GM23338 (cell line): ENCODE measurements at places on chromosomes 7 and 10. TPM values are rescaled to one million over a fixed set of nuclear protein-coding genes. Genes with fewer than 3 reads are reported as not detected.
A peak's percentile ranks its signal among the peaks of the same experiment; 100 is the strongest.

DNA sequence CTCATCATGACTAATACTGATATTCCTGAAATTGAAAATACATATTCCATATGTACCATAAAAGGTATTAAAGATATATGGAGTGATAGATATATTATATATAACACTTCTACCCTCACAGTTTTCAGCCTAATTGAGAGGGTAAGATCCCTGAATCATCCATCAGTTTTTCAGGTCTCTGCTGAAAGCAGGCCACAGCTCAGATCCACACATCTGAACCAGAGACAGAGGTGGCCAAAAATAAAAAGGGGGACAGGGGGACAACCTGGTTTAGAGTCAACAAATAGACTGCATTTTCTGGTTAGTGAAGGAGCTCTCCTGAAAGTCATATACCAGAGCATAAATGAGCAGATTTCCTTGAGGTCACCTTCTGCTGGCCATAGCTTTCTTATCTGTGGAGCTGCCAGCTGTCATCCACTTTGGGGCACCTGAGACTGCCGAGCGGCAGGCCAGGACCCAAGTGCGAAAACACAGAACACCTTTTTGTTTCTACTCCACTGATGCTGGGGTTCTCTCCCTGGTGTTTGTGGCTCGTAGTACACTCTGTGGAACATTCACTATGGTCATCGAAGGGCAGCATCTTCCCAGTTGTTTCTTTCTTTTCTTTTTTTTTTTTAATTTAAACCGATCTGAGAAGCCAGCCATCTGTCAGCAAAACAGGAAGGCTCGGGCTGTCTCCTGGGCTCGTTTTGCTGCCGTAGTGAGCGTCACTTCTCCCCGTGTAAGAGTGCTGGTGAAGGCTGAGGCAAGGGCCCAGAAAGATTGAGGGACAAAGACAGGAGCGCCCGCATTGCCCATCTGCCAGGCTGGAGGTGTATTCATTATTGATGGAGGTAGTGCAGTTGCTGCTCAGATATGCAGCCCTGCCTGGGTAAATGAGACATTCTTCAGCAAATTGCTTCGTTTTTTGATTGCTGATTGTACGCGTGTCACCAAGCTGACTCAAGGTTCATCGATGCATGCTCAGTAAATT, 13.5 kb downstream of the IKZF1 start:
- no peak for DNase-seq
- H3K4me3 ChIP-seq: no peak overlapping the region
- no peak overlapping the region for H3K27ac ChIP-seq
- H3K27me3 ChIP-seq: no peaks in the 10 kb centered on the region
- no peaks in the 10 kb centered on the region for H3K36me3 ChIP-seq

GRCh38 chr7:80843018-80843677, 75.7 kb downstream of the SEMA3C start:
- H3K27me3 ChIP-seq: no peaks in the 10 kb centered on the region
- no peaks in the 10 kb centered on the region for H3K36me3 ChIP-seq
- no peak overlapping the region for H3K27ac ChIP-seq
- no peak for DNase-seq

DNA sequence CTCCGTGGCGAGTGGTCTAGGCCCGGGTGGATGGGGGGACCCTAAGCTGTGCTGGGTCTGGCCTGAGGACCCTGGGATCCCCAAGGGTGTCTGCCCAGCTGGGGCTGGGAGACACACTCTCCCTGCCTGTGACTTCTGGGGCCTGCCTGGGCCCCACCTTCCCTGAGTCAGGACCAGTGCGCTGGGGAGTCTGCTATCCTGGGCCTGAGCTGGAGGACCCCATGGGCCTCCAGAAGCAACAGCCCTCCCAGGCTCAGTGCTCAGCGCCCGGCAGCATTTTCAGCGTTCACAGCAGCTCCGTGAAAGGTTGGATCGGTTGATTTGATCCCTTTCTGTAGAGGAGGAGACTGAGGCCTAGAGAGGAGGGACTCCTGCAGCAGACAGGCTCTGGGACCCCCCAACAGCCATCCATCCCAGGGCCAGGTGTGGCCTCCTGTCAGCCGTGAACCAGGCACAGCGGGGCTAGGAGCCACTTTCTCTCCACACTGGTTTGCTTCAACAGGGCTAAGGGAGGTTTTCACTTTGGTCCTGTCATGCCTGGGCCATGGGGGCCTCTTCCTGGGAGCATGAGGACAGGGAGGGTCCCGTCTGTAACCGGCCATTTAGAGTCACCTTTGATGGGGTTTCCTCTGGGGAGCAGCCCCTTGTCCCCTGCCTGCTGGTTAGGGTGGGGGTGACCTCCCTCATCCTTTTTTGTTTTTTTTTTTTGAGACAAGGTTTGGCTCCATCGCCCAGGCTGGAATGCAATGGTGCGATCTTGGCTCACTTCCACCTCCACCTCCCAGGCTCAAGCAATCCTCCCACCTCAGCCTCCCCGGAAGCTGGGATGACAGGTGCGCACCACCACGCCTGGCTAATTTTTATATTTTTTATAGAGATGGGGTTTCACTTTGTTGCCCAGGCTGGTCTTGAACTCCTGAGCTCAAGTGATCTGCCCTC, 12.4 kb downstream of the FOXL3 start:
- no peak for DNase-seq
- no peak overlapping the region for H3K27ac ChIP-seq
- no peak overlapping the region for H3K4me3 ChIP-seq
- H3K36me3 ChIP-seq: no peaks in the 10 kb centered on the region
- no peaks in the 10 kb centered on the region for H3K27me3 ChIP-seq

- DNase-seq: no peak
- H3K4me1 ChIP-seq: peaks cover 10% of the 10 kb centered on the region; the same call in 1 of the 2 replicates
- no peaks in the 10 kb centered on the region for H3K36me3 ChIP-seq
- no peak overlapping the region for H3K27ac ChIP-seq
These were observed 77.1 kb upstream of the SCIN start for GRCh38 chr7:12493407-12493806.

- no peak for DNase-seq
- peaks cover 5% of the 10 kb centered on the region; the same call in 1 of the 2 replicates for H3K4me1 ChIP-seq
- no peaks in the 10 kb centered on the region for H3K27me3 ChIP-seq
- no peak overlapping the region for H3K27ac ChIP-seq
- H3K4me3 ChIP-seq: no peak overlapping the region
- H3K36me3 ChIP-seq: peaks cover 6% of the 10 kb centered on the region; the same call in 1 of the 2 replicates
These were observed 161.7 kb downstream of the AKR1D1 start for GRCh38 chr7:138237995-138238394.

DNA sequence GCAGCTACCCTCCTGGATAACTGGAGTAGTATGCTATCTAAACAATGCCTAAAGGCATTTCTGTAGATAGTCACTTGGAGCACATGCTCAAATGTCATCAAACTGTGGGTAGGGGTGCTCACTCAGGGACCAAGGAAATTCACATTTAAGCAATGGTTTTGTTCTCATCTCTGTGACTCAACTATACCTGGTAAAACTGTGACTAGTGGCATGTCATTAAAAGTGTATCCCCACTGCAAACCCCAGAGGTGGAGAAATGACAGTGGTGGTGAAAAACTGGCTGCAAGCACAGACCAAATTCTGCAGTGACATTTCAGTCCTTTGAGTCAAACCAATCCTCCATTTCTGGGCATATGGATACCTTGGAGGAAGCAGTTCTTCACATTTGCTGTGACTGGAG, 134.2 kb upstream of the EFCAB10 start:
- DNase-seq: no peak
- no peak overlapping the region for H3K4me3 ChIP-seq
- H3K27me3 ChIP-seq: no peaks in the 10 kb centered on the region
- H3K27ac ChIP-seq: no peak overlapping the region
- H3K4me1 ChIP-seq: peaks cover 19% of the 10 kb centered on the region

DNA sequence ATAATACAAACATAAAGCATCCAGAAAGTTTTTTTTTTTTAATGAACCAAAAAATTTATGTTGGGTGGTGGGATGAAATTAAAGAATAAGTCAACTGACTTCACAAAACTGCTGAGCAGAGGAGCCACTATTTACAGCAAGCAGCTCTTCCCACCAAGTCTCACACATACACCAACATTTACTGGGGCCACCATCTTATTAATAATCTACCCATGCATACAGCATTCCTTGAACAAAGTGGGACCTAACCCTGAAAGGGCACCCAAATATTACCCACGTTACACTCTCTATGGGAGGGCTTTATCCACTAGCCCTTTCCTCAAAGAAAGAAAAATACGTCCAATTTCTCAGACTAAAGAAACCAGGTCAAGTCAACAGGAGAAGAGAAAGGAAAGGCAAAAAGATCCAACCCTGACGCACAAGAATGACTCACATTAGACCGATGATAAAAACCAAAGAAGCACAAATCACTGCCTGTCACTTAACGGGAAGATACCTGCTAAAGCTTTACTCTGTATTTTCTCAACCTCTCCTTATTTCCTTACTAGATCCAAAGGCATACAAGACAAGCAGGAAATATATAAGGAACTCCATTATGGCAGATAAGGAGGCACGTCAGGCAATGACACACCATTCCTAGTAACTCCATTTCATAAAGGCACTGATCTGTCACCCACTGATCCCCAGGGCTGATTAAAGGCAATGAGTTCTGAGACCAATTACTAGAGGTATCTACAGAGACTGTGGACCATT, 141.8 kb upstream of the ASAH2 start:
- H3K4me1 ChIP-seq: peaks cover 13% of the 10 kb centered on the region
- no peak overlapping the region for H3K4me3 ChIP-seq
- no peak overlapping the region for H3K27ac ChIP-seq
- DNase-seq: no peak
- H3K36me3 ChIP-seq: no peaks in the 10 kb centered on the region
- H3K27me3 ChIP-seq: no peaks in the 10 kb centered on the region

- peak overlapping the region; percentile 88 for H3K4me3 ChIP-seq
- peak; percentile 94 for DNase-seq
- H3K27ac ChIP-seq: 0 out of 2 replicates have a peak overlapping the region, but pooled peaks have one; percentile 19
- no peaks in the 10 kb centered on the region; the same call in 1 of the 2 replicates for H3K36me3 ChIP-seq
- no peaks in the 10 kb centered on the region for H3K27me3 ChIP-seq
These were observed 64.0 kb downstream of the RASGEF1A start for GRCh38 chr10:43202657-43203447.

GRCh38 chr10:84269773-84270172, 24.9 kb downstream of the RGR start:
- DNase-seq: no peak
- no peak overlapping the region for H3K27ac ChIP-seq
- no peak overlapping the region for H3K4me3 ChIP-seq
- H3K27me3 ChIP-seq: no peaks in the 10 kb centered on the region

DNA sequence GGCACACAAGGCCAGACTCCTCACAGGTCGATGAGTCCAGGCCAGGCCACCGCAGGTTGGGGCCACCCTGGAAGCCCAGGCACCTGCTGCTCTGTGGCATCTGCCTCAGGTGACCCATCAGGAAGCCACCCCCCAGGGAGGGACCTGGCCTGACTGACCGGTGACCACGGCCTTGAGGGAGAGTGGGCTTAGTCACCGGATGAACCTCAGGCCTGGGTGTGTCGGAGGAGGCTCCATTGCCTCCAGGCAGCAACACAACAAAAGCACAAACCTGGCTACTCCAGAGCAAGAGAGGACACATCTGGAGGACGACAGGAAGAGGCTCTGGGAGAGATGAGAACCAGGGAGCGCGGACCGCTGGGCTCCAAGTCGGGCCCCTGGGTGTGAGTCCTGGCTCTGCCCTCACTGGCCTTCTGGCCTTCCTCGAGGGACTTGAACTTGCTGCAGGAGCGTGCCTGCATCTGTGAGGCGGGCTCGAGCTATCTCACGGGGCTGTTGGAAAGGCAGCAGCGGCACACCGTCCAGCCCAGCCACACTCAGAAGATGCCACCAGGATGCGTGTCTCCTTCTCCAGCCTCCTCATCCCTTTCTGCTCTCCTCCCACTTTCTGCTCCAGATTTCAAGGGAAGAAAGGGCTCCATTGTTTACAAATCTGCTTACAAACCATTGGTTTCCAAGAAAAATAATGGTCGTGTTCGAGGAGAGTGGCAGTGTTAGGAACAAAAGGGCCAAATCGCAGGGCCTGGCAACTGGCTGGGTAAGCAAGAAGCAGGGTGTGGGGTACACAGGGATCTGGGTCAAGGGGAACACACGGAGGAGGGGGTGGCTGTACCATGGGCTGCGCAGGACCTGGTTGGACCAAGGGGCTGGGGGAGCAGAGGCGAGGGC, 152.9 kb downstream of the ADAM12 start:
- no peaks in the 10 kb centered on the region for H3K27me3 ChIP-seq
- DNase-seq: no peak
- no peak overlapping the region for H3K27ac ChIP-seq
- no peaks in the 10 kb centered on the region for H3K4me1 ChIP-seq
- H3K4me3 ChIP-seq: no peak overlapping the region

DNA sequence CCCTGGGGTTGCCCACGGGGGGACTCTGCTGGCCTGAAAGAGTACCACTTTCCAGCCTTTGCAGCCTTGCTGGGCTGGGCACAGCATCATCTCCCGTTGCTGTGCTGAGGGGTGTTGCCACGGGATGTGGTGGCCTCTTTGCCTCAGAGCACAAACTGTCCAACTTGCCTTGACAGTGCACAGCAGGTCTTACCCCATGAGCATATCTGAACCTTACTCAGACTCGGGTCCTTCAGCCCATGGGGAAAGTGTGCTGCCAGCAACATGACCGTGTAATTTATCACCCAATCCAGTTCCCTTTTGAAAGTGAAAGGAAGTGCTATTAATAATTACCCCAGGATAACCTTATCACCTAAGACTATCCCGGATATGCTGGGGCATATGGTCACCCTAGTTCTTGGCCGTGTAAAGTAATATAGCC, 46.8 kb downstream of the TBXAS1 start:
- H3K4me1 ChIP-seq: no peaks in the 10 kb centered on the region
- no peaks in the 10 kb centered on the region for H3K36me3 ChIP-seq
- no peak overlapping the region for H3K27ac ChIP-seq
- H3K4me3 ChIP-seq: no peak overlapping the region

GRCh38 chr10:110864662-110865140, 7.0 kb upstream of the PDCD4 start:
- H3K36me3 ChIP-seq: no peaks in the 10 kb centered on the region
- no peak overlapping the region for H3K4me3 ChIP-seq
- DNase-seq: no peak
- H3K4me1 ChIP-seq: no peaks in the 10 kb centered on the region

GRCh38 chr7:66258409-66258808, 53.3 kb downstream of the TPST1 start:
- H3K27me3 ChIP-seq: no peaks in the 10 kb centered on the region
- 0 out of 2 replicates have a peak overlapping the region, but pooled peaks have one; percentile 36 for H3K27ac ChIP-seq
- H3K4me1 ChIP-seq: peaks cover 15% of the 10 kb centered on the region; the same call in 1 of the 2 replicates

- peak; percentile 24 for DNase-seq
- H3K4me3 ChIP-seq: no peak overlapping the region
- peak overlapping the region; percentile 57; the same call in 1 of the 2 replicates for H3K27ac ChIP-seq
- peaks cover 6% of the 10 kb centered on the region; the same call in 1 of the 2 replicates for H3K4me1 ChIP-seq
- H3K27me3 ChIP-seq: no peaks in the 10 kb centered on the region
These were observed 223.8 kb downstream of the KIAA1217 start for GRCh38 chr10:24432478-24433416.

Gene PTF1A
- total RNA-seq: not detected in 2 replicates

Gene NANOS1
- total RNA-seq: 2.9 and 7.8 TPM in 2 replicates

Gene CYP3A5
- total RNA-seq: not detected in 2 replicates

Gene NKX1-2
- total RNA-seq: 37.0 and 39.4 TPM in 2 replicates

Gene SYT15B
- total RNA-seq: 0.08 and 0.24 TPM in 2 replicates

Gene HMX3
- 0.23 and 0.35 TPM in 2 replicates for total RNA-seq

Gene NEUROG3
- total RNA-seq: 0.16 TPM in 1 of 2 replicates, not detected in the other

Gene CRYGN
- total RNA-seq: 0.59 and 1.1 TPM in 2 replicates
